ENCODE measurements at places on chromosomes 12 and 14. TPM values are rescaled to one million over a fixed set of nuclear protein-coding genes. Genes with fewer than 3 reads are reported as not detected.

GRCh38 chr14:21105095-21105494 is 4.2 kb downstream of the TMEM253 start:
- no peak for DNase-seq

GRCh38 chr14:94031883-94032279 is 5.7 kb downstream of the OTUB2 start:
- no peak for DNase-seq

DNA sequence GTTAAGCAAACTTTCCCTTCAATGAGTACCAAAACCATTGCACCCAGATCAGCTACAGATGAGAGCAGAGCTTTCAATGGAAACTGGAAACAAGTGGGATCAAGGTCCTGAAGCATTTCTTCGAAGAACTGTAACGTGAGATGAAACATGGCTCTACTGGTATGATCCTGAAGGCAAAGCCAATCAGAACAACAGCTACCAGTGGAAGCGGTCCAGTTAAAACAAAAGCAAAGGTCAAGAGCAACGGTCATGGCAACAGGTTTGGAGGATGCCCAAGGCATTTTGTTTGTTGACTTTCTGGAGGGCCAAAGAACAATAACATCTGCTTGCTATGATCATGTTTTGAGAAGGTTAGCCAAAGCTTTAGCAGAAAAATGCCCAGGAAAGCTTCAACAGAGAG is 137.9 kb upstream of the CPSF6 start:
- DNase-seq = no peak

DNA sequence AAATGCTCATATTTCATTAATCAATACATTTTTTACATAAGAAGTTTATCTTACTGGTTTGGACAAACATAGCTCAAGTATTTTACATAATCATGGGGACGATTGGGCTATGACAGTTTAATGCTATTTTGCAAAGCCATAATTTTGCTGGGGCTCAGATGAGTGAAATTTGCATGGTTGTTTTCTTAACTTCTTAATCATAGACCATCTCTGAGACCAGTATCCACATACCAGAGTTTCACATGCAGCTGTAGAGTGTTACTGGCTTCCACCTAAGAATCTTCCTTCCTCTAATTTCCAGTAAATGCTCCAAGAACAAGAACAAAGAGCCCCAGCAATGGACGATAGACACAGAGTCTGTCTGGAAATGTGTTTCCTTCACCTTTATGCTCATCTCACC is 303.0 kb upstream of the TMEM132C start:
- DNase-seq = no peak

GRCh38 chr12:29627221-29627620 is 129.7 kb upstream of the OVCH1 start:
- DNase-seq = no peak

DNA sequence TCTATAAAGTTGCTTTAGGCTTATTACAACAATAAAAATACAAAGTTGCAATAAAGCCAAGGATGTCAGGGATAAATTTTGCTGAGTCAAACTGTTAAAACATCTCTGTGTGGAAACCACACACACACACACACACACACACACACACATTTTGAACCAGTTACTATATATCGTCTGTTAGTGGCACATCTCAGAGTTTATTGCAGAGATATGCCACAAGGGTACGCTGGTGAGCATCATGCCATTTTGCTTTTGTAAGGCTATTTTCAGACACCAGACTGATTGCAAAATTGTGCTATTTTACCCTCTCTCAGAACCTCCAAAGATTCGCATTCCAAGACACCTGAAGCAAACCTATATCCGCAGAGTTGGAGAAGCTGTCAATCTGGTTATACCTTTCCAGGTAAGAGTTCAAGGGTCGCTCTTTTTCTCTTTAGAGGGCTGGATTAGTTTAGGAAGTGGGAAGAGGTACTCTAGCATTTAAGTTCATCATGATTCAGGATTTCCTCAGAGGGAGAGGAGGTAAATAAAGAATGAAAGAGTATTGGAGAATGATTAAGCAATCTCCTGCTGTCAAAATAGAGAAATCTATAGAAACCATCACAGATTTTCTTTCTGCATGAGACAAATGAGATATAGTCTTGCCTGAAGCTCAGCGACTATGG is 27.3 kb upstream of the CHPT1 start:
- peak; percentile 61 for DNase-seq

GRCh38 chr12:1567852-1568251 is 26.5 kb downstream of the FBXL14 start:
- no peak for DNase-seq

GRCh38 chr12:128077211-128077916 is 189.6 kb upstream of the TMEM132C start:
- DNase-seq = no peak

- DNase-seq = no peak
Measured at GRCh38 chr12:46107591-46107990, 117.2 kb upstream of the SCAF11 start.

DNA sequence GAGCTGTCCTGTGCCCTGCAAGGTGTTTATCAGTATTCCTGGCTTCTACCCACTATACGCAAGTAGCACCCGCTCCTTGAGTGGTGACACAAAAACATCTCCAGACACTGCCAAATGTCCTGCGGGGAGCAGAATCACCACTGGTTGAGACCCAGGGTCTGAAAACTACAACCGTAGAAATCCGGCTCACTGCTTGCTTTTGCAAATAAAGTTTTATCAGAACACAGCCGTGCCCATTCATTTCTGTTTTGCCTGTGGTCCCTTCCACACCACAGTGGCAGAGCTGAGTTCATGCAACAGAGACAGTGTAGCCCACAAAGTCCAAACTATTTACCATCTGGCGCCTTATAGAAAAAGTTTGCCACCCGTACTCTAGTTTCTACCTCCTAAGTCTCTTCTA is 125.7 kb upstream of the DIO3 start:
- no peak for DNase-seq

GRCh38 chr14:82298811-82299210 is 765.2 kb upstream of the SEL1L start:
- DNase-seq = no peak

DNA sequence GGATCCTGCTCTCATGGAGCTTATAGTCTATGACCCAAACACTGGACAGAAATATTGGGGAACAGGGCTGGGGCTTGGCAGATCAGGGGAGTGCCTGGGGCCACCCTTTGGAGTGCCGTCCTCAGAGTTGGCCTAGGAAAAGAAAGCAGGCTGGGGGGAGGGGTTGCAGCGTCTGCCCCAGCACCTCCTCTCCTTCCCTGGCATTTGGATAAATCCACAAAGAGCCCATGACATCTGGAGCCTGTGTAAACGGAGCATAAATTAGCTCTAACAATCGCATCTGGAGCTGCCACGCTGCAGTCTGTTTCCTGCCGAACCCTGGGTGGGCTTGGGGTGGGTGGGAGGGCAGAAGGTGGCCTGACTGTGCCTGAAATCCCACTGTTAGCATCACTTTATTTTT is 63.8 kb downstream of the MVK start:
- no peak for DNase-seq

- DNase-seq = no peak
Measured at GRCh38 chr12:3419558-3419957, 71.4 kb upstream of the PRMT8 start.

- no peak for DNase-seq
Measured at GRCh38 chr14:65703996-65704395, 291.5 kb downstream of the FUT8 start.

DNA sequence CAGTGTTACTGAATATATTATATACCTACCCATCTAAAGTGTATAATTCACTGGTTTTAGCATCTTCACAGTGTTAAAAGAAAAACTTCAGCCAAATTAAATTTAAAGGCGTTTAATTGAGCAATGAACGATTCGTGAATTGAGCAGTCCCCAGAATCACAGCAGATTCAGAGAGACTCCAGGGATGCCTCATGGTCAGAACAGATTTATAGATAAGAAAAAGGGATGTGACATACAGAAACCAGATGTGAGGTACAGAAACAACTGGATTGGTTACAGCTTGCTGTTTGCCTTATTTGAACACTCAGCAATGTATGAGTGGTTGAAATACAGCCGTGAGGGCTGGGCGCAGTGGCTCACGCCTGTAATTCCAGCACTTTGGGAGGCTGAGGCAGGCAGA is 84.6 kb downstream of the WNK1 start:
- DNase-seq = no peak

- DNase-seq = no peak
Measured at GRCh38 chr14:76866456-76866855, 40.2 kb downstream of the LRRC74A start.

- no peak for DNase-seq
Measured at GRCh38 chr14:99722741-99723140, 38.6 kb downstream of the CYP46A1 start.

GRCh38 chr14:45254771-45255170 is 1.8 kb upstream of the MIS18BP1 start:
- DNase-seq = no peak

DNA sequence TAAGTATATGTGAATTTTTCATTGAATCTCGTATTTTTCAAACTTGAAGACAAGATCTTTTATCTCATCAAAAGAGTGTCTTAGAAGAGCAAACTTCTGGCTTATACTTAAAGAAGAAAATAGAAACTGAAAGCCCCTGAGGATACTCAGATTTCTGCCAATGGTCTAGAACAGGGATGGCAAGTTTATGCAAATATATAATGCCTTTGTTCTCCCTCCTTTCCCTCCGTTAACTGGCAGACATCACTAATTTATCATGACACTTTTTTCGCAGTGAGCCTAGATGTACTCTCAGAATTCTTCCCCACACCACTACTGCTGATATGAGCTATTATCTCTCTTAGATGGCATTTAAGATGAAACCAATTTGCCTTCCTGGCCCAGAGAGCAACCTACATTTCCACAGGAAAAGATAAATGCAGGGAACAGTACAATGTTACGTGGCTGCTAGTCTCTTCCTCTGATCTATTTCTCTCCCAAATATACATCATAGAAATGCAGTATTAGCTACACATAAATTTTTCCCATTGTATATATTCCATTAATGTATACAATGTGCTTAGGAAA is 40.0 kb upstream of the DAAM1 start:
- no peak for DNase-seq

- no peak for DNase-seq
Measured at GRCh38 chr12:131366261-131366871, 344.5 kb upstream of the SFSWAP start.

- peak; percentile 55 for DNase-seq
Measured at GRCh38 chr14:24741871-24742270, 107.9 kb upstream of the GZMB start.

DNA sequence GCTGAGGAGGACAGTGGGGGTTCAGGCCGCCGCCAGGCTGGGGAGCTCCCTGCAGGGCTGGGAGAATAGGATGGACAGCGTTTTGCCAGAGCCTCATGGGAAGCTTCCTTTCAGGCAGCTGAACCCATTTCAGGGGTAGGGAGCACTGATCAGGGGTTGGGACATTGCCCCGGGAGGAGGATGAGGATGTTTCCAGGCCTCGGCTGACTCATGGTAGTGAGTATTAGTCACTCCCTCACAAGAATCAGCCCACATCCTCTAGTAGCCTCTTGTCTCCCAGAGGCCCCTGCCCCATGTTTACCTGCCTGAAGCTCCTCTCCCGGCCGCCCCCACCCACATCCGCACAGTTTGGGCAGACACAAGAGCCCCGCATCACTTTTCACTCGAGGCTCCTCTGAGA is 89.8 kb downstream of the ZFP36L1 start:
- peak; percentile 48 for DNase-seq

- DNase-seq = peak; percentile 26
Measured at GRCh38 chr14:34331728-34332623, 130.1 kb downstream of the SPTSSA start.

DNA sequence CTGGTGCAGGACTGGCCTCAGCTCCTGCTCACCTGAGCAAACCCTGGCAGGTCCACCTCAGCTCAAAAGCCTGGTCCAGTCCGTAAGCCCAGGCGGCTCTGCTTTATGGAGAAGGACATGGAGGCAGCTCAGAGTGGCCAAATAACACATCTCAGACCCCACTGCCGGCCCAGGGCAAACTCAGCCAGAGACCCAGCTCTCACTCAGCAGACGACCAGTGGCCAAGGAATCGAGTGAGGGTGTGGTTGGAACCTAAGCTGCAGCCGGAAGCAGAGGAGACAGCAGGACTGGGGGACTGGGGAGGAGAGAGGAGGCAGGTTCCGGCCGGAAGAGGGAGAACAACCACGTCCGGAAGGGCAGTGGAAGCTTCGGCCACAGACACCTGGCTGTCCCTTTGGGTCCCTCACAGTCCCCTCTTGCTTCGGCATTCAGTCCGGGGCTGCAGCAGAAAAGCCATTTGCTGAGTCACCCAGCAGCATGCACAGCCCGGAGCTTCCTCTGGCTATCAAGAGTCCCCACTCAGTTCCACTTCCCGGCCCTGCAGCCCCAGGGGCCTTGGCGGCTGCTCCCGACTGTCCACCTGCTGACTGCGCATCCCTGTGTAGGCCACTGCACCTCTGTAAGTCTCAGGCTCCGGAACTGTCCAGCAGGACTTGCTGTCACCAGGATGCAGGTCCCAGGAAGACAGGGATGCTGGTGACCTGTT is 104.0 kb downstream of the CALM1 start:
- no peak for DNase-seq

DNA sequence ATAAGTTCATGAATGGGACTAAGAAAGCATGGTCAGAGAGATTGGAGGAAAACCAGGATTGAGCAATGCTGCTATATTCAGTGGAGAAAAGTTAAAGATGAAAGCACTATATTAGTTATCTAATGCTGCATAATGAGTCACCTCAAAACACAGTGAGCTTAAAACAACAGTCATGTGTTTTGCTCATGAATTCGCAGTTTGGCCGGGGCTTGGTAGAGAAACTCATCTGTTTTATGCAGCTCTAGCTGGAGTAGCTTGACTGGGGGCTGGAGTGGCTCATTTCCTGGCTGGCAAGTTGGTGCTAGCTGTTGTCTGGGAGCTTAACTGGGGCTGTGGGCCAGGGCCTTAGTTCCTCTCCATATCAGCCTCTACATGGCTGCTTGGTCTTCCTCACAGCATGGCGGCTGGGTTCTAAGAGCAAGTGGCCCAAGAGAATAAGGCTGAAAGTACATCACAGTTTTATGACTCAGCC is 90.1 kb downstream of the ADCK1 start:
- DNase-seq = peak; percentile 84

EDDM3A gene
- total RNA-seq = not detected

TRHDE gene
- 58.6 TPM for total RNA-seq

KLHL33 gene
- not detected for total RNA-seq

ANO4 gene
- not detected for total RNA-seq

NUDT4 gene
- 62.6 TPM for total RNA-seq

ARHGEF40 gene
- total RNA-seq = 36.8 TPM

CAPZA3 gene
- not detected for total RNA-seq

WDR20 gene
- 27.3 TPM for total RNA-seq

ACSS3 gene
- 0.63 TPM for total RNA-seq

PAX9 gene
- 0.35 TPM for total RNA-seq

PIANP gene
- 4.0 TPM for total RNA-seq

TAS2R42 gene
- not detected for total RNA-seq

TAOK3 gene
- total RNA-seq = 26.6 TPM

SRSF9 gene
- total RNA-seq = 232 TPM

GLT1D1 gene
- total RNA-seq = not detected

All from HFFc6 (cell line).